ENCODE measurements at places on chromosomes 1 and 21.

DNA sequence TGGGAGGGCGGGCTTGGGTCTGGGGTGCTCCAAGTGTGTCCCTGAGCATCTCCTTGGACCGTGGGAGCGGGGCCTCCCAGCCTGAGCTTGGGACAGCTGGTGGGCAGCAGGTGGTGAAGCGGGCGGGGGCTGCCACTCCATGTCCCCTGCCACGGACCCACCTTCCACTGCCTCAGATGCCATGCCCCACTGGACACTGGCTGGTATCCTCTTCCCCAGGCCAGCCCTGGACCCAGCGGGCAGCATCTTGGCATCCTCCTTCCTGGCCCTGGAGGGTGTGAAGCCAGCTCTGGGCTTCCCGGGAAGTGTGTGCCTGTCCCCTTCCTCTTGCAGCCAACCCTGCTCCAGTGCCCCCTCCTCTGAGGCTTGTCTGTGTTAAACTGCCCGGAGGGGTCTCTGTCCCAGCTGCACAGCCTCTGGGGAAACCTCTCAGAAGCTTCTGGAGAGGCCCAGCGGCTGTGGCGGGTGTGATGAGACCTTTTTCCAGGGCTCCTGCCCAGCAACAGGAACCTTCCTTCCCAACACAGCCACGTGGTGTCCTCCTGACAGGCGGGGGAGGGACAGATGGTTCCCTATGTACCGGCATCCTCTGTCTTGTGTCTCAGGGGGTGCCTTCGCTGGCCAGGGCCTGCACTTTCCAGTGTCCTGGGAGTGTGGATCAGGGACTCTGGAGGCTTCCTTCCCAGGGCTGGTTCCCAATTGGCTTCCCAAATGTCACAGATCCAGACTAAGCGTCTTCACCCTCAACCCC lies 81.6 kb upstream of the DISP3 start:
- no peak for DNase-seq

DNA sequence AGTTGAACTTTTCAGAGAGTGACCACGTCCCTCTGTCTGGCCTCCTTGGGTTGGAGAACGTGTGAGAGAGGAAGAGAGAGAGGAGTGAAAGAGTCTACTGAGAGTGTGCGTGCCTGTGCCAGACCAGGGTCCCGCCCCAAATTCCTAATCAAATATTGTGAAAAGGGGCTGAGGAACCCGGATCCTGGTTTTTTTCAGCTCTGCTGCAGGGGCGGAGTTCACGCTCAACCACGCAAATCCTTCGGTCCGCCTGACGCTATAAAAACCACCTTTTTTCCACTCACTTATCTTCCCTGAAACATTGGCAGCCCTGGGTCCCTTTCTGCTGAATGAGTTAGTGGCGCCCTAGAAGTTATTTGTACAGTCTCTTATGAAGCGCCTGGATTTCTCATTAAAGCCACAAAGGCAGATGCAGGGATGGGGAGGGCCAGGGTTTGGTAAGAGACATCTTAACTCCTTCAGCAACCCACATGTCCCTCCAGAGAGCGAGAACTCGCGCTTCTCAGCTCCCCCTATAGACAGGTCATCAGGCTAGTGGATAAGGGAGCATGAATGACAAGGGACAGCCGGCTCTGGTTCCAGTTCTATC lies at the start of gene FMOD:
Gene FMOD, minus strand, starts transcription at position 86 of the 589 bp plus-strand sequence. CDS start 2,852 bp downstream, outside the sequence.
- DNase-seq, result no peak

DNA sequence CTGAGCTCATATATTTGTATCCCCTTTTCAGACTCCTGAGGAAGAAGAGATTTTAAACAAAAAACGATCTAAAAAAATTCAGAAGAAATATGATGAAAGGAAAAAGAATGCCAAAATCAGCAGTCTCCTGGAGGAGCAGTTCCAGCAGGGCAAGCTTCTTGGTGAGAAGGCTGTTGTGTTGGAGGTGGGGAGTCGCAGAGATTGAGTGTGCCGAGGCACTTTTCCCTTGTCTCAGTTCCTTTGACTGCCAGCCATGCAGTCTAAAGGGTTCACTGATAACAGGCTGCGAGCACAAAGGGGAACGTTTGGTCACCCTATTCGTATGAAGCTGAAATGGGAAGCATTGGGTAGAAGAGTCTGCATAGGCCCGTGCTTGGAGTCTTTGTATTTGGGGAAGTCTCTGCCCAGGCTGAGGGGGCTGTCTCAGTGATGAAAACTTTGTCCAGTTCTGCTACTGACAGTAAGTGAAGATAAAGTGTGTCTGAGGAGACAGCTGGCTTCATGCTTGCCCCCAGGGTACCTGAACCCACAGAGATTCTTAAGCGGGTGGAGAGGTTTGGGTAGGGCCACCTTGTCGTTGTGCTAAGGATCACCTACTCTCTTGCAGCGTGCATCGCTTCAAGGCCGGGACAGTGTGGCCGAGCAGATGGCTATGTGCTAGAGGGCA lies 2.8 kb downstream of the RPS8 start:
- DNase-seq, result no peak

DNA sequence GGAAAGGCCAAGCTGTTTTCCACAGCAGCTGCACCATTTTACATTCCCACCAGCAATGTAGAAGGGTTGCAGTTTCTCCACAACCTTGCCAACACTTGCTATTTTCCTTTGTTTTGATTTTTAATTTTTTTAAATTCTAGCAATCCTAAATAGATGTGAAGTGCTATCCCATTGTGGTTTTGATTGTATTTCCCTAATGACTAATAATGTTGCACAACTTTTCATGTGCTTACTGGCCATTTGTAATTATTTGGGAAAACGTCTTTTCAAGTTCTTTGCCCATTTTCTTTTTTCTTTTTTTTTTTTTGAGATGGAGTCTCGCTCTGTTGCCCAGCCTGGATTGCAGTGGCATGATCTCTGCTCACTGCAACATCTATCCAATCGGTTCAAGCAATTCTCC lies 53.9 kb downstream of the VCAM1 start:
- no peak for DNase-seq

DNA sequence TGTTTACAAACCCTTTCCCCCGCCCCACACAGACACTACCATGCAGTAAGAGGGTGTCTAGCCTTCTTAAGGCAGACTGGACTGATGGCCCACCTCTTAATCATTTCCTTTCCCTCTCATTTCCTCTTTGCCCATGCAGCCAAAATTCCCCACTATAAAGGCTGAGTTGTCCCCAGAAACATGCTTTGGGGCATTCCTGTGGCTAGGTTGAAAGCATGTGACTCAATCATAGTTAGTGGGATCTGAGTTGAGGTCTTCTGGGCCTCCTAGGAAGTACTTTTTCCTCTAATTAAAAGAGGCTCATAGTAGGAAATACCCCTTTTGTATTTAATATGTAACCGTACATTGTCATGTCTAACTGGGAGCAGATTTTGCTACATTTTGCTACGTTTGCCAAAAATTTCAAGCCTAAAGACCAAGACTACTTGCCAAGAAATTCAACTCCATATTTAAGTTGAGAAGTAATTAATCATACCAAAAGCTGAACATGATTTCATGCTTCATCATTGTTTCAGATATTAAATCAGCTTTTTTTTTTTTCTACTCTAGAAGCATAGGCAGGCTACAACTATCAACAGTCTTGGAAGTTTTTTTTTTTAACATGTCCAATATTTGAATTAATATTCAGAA lies 174.7 kb downstream of the ADGRL4 start:
- DNase-seq, result no peak

DNA sequence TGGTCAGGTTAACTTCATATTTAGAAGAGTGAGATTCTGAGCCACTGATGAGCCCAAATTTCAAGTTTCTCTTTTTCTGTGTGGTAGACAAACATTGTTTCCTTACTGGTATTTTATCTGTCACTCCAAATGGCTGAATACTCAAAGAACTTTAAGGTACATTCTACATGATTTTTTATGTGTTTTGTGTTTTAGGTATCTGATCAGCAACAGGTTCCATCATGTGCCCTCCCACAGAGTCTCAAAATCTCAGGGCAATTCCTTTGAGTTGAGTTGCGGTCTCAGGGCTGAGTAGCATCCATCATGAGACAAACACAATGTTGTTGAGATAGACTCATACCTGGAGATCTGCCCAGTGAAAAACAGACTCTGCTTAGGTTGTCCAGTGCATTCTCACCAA lies 14.7 kb upstream of the CEP350 start:
- DNase-seq, result no peak

DNA sequence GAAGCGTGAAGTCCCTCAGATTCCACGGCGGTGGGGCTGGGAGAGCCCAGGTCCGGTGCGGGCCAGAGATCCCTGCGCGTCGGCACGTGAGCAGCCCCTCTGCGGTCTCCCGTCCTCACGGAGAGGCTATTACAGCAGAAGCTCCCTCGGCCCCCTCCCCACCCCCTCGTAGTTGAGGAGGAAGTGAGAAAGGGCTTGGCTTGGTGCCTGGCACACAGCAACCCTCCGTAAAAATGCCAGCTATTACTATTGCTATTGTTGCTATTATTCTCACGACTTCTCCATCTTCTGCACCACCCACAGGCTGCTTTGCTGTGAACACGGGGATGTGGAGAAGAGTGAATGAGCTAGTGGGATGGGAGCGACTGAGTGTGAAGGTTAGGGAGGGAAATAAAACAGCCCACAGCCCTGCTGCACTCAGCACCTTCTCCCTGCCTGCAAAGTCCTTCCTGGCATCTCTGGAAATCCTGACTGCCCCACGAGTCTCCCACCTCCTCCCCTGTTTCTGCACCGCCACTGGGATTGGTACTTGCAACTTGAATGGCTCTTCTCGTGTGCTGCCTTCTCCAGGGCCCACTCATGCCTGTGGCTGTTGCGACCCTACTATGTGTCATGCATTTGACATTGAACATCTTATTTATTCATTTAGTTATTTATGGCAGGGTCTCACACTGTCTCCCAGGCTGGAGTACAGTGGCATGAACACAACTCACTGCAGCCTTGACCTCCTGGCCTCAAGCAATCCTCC lies 26.6 kb downstream of the ZBTB18 start:
- no peak for DNase-seq

- DNase-seq, result no peak
Measured at GRCh38 chr1:7006996-7007871, 222.0 kb downstream of the CAMTA1 start.

DNA sequence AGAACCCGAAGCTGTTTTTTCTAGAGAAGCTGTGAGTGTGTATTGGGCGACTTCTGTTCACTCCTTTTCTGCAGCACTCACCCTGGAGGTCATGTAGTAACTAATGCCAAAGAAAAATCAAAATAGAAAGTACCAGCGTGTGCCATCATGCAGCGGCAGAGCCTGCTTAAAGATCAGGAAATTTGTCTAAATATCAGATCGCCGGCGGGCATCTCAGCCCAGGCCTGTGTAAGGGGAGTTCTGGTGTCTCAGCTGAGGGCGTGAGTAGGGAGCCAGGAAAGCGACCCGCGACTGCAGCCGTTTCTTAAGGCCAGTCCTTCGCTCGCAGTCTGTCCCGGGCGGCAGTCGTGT lies 768 bp downstream of the EDARADD start:
- no peak for DNase-seq

DNA sequence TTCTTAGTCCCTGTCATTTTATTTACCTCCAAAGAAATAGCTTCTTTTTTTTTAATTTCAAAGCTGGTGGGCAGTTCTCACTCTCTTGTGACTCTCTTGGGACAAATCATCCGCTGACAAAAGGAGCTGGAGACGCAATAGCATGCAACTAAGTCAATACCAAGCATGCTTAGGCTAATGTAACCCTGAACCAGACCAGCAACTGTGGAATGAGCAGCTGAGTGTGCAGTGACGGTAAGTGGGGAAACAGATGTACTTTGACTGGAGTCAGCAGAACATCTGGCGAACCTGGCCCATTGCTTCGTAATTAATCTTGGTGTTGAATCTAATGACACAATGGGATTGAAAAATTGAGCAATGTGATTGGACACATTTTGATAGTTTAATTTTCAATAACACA lies 280.7 kb upstream of the PLXNA2 start:
- DNase-seq, result no peak

GRCh38 chr1:223242971-223243370 lies 99.9 kb upstream of the TLR5 start:
- DNase-seq, result no peak

DNA sequence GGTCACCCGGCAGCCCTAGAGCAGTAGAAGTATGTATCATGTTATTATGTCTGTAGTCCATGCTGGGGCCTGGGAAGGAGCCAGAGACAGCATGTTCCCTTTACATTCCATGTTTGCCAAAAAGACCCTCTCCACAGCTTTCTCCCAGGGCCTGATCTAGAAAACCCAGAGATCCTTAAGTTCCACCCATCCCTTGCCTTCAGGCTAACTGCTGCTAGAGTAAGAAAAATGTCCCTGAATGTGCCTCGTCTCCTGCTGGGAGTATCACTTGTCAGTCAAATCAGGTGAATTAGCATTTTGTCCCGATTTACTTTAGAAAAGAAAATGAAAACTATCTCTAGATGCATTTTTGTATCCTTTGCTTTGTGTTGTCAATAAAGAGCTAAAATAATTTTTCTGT lies 13.3 kb upstream of the MRPS14 start:
- no peak for DNase-seq

GRCh38 chr21:43762303-43763128 lies 13.6 kb downstream of the CSTB start:
- no peak for DNase-seq

DNA sequence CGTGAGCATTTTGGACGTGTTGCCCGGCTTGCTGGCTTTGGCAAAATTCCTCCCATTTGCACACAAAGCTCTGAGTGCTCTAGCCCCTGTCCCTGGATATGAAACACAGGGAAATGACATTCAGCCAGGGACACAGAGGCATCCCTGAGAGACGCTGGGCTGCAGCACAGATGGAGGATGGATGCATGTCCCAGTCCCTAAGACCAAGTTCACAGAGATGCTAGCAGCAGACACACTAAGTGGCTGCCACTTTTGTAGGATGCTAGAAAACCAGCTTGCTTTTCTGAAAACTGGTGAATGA lies 12.5 kb downstream of the ACTRT2 start:
- DNase-seq, result no peak
